Calu3 (cell line): ENCODE measurements at places on chromosomes 2 and 18.

DNA sequence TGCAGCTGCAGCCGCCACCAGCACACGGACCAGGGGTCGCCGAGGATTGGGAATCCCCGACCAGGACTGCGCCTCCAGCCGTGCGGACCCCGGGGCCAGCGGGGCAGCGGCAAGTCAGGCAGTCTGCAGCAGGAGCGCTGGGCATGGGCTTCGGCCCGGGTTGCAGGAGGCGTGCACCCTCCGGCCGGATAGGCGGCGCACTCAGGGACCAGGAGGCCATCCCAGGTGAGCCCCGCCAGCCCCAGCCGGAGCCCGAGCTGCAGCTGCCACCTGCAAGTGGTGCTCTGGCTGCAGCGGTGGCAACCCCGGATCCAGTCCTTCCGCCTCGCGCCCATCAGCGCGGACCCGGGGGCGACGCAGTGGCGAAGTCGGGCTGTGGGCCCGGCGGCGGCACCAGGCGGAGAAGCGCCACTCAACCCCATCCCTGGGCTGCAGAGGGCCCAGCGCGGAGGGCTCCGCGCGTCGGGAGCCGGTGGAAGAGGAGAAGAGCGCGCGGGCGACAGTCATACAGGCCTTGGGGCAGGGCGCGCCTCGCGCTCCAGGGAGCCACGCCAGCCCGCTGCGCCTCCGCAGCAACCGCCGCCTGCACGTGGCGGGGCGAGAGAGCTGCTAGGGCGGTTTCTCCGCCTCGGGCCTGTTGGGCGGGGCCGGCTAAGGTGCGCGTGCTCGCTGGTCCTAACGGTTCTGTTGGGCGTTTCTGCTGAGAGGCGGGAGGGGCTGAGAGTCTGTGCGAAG, 73.8 kb downstream of the RPIA start:
- DNase-seq: peak; percentile 10

- no peak for DNase-seq
These were observed 41.9 kb upstream of the SCN9A start for GRCh38 chr2:166417669-166418068.

- DNase-seq: peak; percentile 14
These were observed 111.0 kb upstream of the MAP4K3 start for GRCh38 chr2:39547811-39548719.

DNA sequence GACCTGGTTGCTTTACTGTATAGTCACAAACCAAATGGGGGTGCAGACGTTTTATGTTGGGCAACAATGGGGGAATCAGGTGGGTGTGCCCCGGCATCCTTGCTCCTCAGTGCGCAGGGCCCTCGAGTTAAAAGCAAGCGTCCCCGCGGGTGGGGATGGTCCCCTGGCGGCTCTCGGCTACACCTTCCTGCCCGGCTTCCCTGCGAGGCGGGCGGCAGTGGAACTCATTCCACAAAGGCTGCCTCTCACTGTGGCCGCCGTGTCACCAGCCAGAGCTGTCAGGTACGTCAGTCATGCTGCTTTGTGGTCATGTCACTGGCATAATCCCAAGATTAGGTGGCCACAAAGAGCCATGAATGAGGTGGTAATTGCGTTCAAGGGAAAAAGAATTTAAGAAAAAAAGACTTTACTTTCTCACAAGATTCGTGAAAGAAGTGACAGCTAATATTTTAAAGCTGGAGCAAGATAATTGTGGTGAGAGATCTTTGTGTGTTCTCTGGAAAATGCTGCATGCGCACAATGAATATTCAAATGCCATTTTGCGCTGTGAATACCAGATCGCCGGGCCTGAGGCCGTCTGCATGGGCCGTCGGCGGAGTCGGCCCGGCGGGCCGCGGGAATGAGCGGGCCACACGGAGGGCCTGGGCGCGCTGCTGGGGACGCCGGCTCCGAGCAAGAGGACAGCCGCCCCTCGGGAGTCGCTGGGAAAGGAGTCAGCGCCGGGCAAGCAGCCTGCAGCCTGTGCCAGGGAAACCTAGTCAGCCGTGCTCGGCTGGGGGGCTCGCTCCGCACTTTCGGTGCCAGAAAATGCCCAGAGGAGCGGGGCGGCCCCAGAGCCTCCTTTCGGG, 82.3 kb upstream of the LDLRAD4 start:
- peak; percentile 34 for DNase-seq
